ENCODE measurements at places on chromosomes 2 and 18. TPM values are rescaled to one million over a fixed set of nuclear protein-coding genes. Genes with fewer than 3 reads are reported as not detected.

UPP2 gene
- not detected for total RNA-seq

NOL4 gene
- not detected for total RNA-seq

SFXN5 gene
- total RNA-seq, result 21.3 TPM

CYB5A gene
- total RNA-seq, result 13.8 TPM

VWC2L gene
- total RNA-seq, result not detected

TRAPPC8 gene
- 44.6 TPM for total RNA-seq

SIX2 gene
- not detected for total RNA-seq

APCDD1 gene
- not detected for total RNA-seq

KATNAL2 gene
- 0.91 TPM for total RNA-seq

SATB2 gene
- total RNA-seq, result 34.3 TPM

RNF144A gene
- 8.8 TPM for total RNA-seq

TNFRSF11A gene
- total RNA-seq, result 0.04 TPM

TXNDC2 gene
- total RNA-seq, result 2.0 TPM

SERPINB11 gene
- not detected for total RNA-seq

MARCO gene
- total RNA-seq, result 0.31 TPM

LRP1B gene
- not detected for total RNA-seq

DSG1 gene
- total RNA-seq, result 0.09 TPM

FTCDNL1 gene
- 1.0 TPM for total RNA-seq

FARP2 gene
- 32.5 TPM for total RNA-seq

NEU4 gene
- total RNA-seq, result 0.40 TPM

SALL3 gene
- 0.18 TPM for total RNA-seq

DSG2 gene
- 43.0 TPM for total RNA-seq

NAT8 gene
- total RNA-seq, result not detected

IL1R1 gene
- 2.5 TPM for total RNA-seq

CRYBA2 gene
- total RNA-seq, result 0.81 TPM
